ENCODE measurements at places on chromosomes 3 and 15.
A peak's percentile ranks its signal among the peaks of the same experiment; 100 is the strongest.

DNA sequence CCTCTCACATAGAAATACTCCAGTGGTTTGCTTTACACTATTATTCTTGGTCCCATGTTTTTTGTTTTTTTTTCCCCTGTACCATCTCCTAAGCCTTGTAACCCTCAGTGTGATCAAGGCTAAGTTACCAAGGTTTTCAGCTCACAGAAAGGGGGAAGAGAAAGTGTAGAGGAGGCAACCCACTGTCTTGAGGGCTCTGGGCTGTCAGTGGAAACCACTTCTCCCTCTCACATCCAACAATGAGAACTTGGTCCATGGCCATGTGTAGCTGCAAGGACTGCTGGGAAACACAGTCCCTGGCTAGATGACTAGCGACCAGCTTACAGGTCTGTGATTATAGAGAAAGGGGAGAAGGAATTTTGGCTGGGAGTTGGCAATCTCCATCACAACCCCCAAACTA, 30.3 kb downstream of the GPD1L start:
- no peak for DNase-seq

DNA sequence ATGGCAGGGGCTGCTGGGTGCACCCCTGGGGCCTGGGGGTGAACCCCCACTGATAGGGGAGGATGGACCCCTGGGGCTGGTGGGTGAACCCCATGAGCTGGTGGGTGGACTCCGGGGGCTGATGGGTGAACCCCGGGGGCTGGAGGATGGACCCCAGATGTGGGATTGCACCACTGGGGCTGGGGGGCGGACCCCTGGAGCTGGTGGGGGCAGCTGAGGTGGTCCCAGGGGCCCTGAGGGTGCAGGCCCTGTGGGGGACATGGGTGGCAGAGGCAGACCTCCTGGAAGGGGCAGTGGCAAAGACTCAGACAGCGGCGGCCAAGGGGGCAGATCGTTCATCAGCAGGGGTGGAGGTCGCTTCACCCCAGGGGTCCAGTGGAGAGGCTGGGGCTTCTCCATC, 17.4 kb upstream of the TXNRD3 start:
- no peak for DNase-seq

DNA sequence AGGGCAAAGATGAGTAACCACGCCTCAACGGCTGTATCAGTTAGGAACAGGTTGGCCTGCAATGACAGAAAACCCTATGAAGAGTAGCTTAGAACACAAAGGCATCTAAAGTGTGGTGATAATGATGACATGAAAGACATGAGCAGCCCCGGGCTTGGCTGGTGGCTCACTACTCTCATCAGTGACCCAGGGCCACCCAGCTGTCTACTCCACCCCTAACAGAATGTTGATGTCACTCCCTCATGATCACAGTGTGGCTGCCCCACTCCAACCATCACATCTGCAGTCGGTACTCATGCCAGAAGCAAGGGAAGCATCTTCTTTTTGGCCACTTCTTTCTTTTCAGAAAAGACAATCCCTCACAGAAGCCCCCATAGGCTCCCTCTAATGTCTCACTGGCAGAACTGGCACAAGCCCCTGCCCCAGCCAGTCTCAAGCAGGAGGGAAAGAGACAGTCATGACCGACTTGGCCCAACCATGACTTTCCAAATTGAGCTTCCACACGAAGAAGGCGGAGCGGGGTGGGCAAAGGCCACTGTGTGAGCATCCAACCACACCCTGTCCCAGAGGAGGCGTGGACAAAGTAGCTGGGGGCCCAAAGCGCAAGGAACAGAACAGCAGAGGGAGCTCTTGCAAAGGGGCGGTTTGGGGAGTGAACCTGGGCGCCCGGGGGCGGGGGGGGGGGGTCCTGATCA, 72.0 kb upstream of the IQSEC1 start:
- DNase-seq: no peak

GRCh38 chr3:110881069-110881468, 190.5 kb upstream of the NECTIN3 start:
- DNase-seq: no peak

GRCh38 chr3:57026944-57027343, 33.5 kb upstream of the SPATA12 start:
- no peak for DNase-seq

GRCh38 chr15:60899322-60899966, 329.7 kb downstream of the RORA start:
- peak; percentile 60 for DNase-seq

- DNase-seq: no peak
Observed at GRCh38 chr3:140427786-140428185, 250.1 kb upstream of the TRIM42 start.

GRCh38 chr3:107498646-107499045, 24.1 kb upstream of the BBX start:
- DNase-seq: no peak

DNA sequence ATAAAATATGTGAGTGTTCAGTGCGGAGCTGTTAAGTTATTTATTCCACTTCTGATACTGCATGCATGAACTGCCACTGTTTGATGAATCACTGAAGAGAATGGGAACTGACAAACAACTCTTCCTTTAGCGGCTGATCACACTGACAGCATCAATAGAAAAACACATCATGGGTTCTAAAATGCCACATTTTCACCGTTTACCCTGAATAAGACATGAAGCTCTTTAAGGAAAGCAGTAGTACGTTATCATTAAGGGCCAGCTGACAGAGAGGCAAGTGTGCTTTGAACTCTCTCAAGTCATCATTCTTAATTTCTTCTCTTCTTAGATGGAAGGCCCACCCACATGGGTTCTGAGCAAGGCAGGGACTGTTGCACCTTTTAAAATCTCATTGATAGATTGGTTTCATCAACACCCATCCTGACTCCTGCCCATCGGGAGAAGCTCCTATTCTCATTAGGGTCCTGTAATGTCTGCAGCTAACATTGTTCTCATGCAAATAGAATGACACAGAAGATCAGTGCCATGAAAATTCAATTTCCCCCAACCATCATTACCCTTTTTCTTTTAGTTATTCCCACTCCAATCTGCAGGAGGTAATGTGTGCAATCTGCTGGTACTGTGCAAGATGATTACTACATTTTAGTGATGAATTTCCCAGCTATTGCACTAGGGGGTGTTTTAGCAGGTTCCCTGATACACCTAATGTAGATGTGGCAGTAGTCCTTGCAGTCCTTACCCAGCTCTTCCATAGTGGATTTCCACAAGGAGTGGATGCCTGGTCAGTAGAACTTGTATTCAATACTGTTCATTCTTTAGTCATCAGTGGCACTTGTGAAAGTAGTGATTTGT, 119.1 kb downstream of the ROBO2 start:
- DNase-seq: no peak

DNA sequence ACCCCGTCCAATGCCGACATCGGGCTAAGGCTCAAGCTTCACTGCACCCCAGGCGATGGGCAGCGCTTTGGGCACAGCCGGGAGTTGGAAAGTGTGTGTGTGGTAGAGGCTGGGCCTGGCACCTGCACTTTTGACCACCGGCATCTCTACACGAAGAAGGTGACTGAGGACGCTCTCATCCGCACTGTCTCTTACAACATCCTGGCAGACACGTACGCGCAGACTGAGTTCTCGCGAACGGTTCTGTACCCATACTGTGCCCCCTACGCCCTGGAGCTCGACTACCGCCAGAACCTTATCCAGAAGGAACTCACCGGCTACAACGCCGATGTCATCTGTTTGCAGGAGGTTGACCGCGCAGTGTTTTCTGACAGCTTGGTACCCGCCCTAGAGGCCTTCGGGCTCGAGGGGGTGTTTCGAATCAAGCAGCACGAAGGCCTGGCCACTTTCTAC, 1.0 kb downstream of the PDE12 start:
- peak; percentile 49 for DNase-seq

- DNase-seq: no peak
Observed at GRCh38 chr15:65310431-65311137, 6.1 kb downstream of the RNU5B-1 start.

DNA sequence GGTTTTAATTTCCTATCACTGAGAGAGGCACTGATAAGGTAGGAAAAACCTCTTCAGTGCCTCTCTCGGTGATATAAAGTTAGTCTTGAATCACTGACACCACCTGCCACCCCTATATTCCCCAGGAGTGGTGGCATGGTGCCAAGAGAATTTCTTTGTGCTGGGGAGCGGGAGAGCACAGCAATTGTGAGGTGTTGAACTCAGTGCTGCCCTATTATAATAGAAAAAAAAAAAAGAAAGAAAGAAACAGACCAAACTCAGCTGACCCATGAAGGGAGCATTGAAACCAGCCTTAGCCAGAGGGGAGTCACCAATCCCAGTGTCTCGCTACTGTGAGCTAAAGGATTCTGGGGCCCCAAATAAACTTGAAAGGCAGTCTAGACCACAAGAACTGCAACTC, 201.4 kb upstream of the STT3B start:
- DNase-seq: no peak

DNA sequence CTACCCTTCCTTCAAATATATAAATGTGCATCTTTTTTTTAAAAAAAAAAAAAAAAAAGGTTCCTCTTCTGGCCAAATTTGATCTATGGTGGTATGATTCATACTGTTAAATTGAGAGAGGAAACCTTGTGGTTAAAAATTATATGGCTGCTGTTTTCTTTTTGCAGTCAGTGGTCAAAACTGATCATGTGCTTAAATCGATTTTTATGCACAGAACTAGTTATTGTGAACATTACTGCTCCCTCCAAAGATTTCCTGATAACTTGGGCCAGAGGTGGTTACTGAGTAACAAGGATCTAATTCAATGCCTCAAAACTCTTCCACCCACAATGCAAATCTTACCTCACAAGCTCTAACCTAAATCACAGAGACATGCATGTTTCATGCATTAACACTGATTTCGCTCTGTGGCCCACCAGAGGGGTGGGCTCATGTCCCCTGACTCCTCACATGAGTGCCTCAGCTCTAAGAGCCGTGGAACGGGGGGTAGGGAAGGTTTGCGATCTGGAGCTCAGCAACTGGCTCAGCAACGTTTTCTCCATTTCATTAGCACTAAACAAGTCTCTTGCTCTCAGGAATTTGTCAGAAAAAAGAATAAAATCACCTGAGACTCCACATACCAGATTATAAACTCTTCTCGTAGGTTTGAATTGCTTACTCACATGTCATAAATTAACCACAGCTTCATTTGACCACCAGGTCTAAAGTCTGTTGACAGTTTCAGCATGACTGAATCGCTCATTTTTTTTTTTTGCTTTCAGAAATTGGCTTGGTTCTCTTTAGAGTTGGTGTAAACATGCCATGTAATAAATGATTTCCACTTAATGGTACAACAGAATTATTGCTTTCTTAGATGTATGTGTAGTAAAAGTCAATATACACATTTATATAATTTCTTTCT, 280.4 kb downstream of the CD47 start:
- no peak for DNase-seq

Measured in CD4-positive, alpha-beta T cell treated with Interleukin-17A for 1 hour (primary cell).